Activated effector memory CD4-positive, alpha-beta T cell treated with Interleukin-2 at 50 U/mL for 16 hours (primary cell): ENCODE measurements at places on chromosomes 4 and X.

- DNase-seq, result no peak
These were observed 12.3 kb downstream of the MMRN1 start for GRCh38 chr4:89906777-89907521.

GRCh38 chr4:138114434-138114833 lies 127.7 kb downstream of the SLC7A11 start:
- DNase-seq, result no peak

GRCh38 chr4:5467111-5467510 lies 241.2 kb downstream of the EVC2 start:
- no peak for DNase-seq

GRCh38 chr4:129233691-129234090 lies 137.7 kb downstream of the C4orf33 start:
- DNase-seq, result no peak

DNA sequence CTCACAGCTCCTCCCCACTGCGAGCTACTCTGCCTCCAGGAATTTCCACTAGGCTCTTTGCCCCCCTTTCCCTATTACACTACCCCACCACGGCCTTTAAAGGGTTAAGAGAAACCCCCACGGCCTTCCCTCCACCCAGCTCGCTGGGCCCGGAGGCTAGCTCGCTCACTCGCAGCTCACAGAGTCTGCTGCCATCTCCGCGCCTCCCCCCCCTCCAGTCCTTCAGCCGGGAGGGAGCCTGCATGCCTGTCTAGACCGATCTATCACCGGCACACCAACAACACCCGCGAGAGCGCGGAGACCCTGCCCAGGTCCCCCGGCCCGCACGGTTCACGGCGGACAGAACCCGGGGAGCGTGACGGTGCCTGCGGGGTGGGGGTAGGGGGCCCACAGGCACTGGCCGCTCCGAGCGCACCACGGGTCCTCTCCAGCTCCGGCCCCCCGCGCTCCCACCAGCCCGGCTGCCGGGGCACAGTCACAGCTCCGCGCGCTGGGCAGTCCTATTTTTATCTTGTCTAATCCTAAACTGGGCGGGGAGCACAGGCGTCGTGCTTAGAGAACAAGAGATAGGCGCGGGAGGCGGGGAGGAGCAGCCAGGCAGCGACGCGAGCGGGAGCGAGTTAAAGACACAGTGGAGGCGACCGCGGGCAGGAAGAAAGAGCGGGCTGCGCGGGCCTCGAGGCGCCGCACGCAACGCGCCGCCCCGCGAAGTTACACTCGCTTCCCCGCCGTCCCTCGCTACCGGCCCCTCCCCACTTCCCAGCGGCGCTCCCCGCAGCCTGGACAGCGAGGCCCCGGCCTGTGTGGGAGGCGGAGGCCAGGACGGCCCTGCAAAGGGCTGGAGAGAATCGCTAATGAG lies 3.5 kb downstream of the BCOR start:
- no peak for DNase-seq

DNA sequence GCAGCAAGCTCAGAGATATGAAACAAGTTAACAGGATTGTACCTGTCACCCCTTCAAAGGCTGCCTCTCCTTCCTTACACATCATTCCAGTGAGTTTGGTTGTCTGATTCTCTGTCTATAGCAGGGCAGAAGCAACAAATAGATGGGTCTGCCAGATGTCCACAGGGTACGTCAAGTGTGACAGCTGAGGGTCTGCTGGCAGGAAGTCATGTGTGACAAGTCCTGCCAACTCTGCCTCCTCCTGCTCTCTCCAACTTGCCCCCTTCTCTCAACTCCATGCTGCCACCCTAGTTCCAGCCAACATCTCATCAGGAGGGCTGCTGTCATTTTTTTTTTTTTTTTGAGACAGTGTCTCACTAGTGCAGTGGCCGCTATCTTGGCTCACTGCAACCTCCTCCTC lies 109.2 kb downstream of the NSUN7 start:
- no peak for DNase-seq

GRCh38 chrX:41265615-41266014 lies 68.3 kb upstream of the DDX3X start:
- no peak for DNase-seq

- no peak for DNase-seq
These were observed 380.8 kb downstream of the TMA16 start for GRCh38 chr4:163875327-163875726.

DNA sequence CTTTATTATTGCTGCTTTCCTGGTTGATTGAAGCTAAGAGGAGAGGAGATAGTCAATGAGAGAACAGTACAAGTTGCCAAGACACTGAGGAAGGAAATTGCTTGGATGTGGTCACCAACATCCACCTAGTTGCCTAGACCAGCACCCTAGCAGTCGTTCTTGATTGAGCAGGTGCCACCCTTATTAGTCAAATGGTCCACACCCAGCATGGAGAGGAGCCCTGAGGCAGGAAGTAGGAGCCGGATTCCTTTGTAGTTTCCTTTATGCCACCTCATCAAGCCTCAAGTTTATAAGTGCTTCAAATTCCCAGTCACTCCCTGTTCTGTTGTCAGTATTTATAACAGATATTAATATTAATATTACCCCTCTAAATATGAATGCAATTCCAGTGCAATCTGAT lies 19.1 kb downstream of the PAGE2 start:
- DNase-seq, result no peak

- DNase-seq, result no peak
These were observed 10.4 kb upstream of the DGAT2L6 start for GRCh38 chrX:70166601-70167590.

GRCh38 chr4:111323496-111323895 lies 700.6 kb upstream of the PITX2 start:
- DNase-seq, result no peak

GRCh38 chrX:24990535-24990934 lies 25.2 kb downstream of the ARX start:
- no peak for DNase-seq

GRCh38 chr4:152992027-152992426 lies 55.9 kb downstream of the FHDC1 start:
- DNase-seq, result no peak

GRCh38 chr4:113976741-113977525 lies 2.5 kb downstream of the ARSJ start:
- no peak for DNase-seq

DNA sequence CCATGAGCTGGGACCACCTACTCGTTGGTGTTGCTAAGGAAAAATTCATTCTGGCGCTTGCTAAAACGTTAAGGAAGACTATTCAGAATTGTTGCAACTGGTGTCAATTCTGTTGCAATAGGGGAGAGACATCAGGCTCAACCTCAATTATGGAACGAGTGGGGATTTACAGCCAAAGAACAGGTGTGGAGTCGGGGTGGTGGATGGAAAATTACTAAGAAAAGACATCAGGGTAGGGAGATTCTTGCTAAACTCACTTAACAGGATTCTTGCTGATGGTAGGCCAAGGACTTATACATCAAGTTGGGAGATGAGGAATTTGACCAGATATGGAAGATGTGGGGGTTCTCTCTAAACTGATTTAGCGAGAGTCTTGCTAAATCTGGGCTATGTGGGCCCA lies 139.7 kb downstream of the TENM3 start:
- no peak for DNase-seq

GRCh38 chr4:139416073-139416673 lies 37.7 kb upstream of the RAB33B start:
- DNase-seq, result no peak

GRCh38 chrX:101749436-101749835 lies 89.8 kb upstream of the ARMCX2 start:
- no peak for DNase-seq

DNA sequence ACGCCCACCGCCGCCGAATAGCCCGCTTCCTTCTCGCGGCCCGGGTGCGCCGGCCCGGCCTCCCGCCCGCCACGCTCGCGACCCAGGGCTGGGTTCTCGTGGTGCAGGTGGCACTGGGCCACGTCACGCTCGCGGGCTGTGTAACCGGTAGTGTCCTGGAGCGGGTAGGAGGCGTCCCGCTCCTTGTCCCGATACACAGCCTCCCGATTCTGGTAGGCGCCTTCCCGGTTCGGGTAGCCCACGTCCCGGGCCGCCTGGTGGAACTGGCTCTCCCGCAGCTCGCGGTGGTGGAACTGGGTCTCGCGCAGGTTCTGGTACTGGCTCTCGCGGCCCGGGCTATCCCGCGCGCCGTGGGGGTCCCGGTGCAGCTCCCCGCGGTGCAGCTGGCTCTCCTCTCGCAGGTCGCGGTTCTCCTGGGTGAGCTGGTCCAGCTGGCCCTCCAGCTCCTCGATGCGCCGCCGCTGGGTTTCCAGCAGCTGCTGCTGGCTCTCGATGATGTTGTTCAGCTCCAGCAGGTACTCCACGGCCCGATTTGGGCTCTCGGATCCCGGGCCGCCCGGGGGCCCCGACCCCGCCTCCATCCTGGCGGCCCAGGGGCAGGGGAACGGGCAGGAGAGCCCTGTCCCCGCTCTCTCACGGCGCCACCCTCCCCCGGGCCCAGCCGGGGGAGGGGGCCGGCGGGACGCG lies 39.3 kb upstream of the IQSEC2 start:
- no peak for DNase-seq

DNA sequence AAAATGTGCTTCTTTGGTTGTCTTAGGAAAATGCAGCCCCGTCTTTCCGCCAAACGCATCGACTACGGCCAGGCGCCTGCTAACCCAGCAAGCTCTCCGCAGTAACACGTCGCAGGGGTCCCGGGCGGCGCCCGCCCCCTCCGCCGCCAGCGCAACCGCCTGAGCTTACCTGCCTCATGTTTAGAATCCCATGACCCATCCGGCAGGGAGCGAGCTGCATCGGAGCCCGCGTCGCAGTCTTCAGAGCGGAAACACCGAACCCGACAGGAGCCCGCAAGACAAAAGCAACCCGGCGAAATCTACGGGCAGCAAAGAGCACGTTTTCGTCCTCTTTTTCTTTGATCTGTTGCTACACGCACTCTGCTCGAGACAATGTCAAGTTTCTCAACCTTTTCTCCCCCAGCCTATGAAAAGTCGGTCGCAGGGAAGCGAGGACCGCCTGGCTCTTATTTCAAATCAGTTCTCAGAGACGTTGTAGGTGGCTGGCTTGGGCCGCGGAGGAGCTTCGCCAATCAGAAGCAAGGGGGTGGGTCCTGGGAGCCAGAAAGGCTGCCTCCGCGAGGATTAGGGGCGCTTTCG lies at the start of gene MID1:
TSS of gene MID1 (minus strand) at position 465 of the 579 bp plus-strand sequence. CDS start 53,038 bp downstream, outside the sequence.
- DNase-seq, result no peak

DNA sequence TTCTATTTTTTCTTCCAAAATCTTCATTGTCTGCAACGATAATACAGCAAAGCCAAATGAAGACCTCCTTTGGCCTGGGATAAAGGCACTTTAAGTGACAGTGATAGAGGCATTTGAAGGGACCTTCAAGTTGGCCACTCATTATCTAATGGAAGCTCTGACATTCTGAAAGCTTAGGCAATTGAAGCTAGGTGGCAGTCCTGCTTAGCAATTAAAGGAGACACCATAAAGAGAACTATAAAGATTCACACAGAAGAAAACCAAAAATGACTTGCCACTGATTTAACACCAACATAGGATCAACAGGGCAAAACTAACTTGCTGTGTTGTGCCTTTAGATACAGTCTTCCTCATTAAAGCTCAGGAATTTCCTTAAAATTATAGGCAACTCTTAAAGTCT lies 103.3 kb upstream of the TSPAN7 start:
- DNase-seq, result no peak

- DNase-seq, result no peak
These were observed 57.2 kb downstream of the TRIM2 start for GRCh38 chr4:153261461-153261860.
